ENCODE measurements at places on chromosomes 2 and 18.

DNA sequence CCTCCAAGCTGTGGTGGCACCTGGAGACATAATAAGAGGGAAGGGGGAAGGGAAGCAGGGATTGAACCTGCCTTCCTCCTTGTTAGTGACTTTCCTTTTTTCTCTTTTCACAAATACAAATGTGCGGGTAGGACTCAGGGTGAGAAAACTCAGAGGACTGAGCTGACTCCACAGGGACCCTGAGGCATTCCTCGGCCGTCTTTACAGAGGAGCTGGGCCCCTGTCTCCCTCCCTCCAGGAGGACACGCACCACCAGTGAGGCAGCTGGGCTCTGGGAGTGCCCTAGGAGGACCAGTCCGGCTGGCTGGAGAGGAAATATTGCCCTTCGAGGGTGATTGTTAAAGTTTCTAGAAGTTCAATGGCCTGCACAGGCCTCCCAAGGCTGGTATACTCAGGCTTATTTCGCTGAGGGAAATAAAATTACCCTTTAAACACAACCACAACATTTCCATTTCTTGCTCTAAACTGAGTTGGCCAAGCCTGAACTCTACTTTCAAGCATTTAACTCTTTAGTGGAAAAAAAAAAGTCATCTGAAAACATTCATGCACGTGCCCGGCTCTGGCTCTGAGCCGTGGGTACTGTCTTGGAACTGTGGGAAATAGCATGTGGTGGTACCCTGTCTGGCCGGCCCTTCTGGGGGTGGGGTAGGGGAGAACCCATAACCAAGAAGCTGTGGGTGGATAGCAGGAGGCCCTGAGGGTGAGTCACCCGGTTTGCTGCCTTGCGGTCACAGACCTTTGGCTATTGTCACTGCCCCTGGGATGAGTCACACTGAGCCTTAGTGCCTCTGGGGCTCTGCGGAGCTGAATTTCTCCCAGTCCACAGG is 116.0 kb downstream of the COPS8 start:
- peak; percentile 71 for DNase-seq

DNA sequence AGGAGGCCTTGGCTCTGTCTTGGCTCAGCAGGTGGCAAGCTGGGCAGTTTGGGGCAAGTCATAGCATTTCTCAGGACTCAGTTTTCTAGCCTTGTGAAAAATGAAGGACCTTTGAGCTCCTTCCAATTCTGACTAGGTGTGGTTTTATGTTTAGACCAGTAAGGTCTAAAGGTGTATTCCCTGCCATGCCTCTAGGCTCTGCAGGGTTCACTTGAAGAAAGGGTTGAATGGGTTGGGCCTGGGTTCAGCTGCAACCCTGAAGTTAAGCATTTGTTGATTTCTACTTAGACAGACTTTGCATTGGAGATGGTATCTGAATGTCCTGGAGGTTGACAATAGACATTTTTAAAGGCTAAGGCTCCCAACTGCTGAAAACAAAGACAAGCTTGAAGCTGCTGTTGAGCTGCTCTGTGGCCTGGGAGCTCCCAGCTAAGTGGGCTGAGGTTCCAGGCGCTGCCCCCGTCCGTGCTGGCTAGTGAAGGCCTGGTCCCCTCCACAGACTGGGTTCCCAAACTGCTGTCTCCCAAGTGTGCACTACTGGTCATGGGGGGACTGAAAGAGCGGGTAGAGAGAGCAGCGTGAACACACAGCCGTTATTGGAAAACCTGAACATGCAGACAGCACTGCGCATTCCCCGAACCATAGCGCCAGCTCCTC is 100.7 kb upstream of the SMAD7 start:
- DNase-seq: no peak

GRCh38 chr2:125169764-125170146 is 1144.7 kb downstream of the CNTNAP5 start:
- DNase-seq: no peak

DNA sequence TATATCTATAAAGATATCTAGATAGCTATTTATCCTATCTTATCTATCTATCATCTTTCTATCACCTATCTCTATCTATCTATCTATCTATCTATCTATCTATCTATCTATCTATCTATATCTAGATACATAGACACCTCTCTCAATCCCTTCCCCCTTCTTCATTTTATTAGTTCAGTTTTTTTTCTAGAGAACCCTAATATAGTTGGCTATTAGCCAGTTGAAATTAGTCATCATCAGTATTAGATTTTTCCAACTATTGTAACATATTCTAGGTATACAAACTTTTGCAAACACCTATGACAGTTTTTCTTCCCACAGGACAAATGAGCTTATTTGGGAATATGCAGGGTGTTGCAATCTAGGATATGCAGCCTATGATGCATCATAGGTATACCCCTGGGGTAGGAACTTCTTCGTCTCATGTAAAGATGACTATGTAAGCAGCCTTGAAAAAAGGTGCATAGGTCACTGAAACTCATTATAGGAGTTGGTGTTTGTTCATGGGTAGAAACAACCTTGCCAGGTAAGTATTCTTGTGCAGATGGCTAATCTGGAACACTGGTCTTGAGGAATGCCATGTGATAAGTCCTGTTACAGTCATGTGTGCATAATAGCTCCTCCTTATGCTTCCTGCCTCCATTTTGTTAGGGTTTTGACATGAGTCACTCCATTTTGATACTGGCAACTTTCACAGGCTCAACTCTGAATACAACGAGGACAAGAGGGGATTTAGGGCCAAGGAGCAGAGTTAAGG is 160.7 kb upstream of the ZSWIM2 start:
- DNase-seq: no peak

- no peak for DNase-seq
These were observed 206.5 kb upstream of the AGAP1 start for GRCh38 chr2:235287375-235287733.

DNA sequence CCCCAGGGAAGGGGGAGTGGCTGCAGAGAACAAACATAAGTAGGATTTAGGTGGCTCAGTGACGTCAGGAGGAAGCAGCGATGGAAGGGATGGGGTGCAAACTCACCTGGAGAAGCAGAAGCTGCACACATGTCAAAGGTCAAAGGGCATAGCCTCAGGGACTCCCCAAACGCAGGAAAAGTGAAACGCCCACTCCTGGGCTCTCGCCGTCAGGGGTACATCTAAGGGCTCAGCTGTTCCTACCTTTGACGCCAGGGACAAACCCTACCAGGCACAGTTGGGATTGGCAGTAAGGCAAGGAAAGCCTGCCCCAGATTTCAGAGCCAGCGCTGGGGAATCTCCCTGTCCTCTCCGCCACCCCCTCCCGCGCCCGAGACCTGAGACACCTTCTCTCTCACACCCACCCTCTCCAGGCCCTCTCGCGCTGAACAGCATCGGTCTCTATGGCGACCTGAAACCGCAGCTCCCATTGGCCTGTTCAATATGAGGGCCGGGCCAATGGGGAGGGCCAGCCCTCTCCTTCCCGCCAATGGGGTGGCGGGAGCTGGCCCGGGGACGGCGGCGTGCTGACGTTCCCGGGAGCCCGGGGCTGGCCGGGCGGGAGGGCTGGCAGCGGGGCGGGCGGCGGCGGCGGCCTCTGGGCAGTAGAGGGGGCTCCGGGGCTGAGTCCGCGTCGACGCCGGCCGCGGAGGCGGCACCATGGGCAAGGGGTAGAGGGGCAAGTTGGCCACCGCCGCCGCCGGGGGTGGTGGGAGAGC is at the start of the genes CCDC148 and PKP4:
TSS of gene CCDC148 (minus strand) at position 445 of the 758 bp plus-strand sequence. CDS start at position 131, 314 bp downstream.
TSS of gene PKP4 (plus strand) at position 644 of the 758 bp plus-strand sequence. CDS start 76,233 bp downstream, outside the sequence.
- peak; percentile 59 for DNase-seq

- no peak for DNase-seq
These were observed 21.5 kb upstream of the DYNC2LI1 start for GRCh38 chr2:43752302-43752701.

- no peak for DNase-seq
These were observed 62.0 kb upstream of the ATL2 start for GRCh38 chr2:38438883-38439612.

GRCh38 chr2:62568983-62569837 is 63.2 kb upstream of the TMEM17 start:
- DNase-seq: no peak

- no peak for DNase-seq
These were observed 638.8 kb upstream of the VRK2 start for GRCh38 chr2:57407772-57408201.

DNA sequence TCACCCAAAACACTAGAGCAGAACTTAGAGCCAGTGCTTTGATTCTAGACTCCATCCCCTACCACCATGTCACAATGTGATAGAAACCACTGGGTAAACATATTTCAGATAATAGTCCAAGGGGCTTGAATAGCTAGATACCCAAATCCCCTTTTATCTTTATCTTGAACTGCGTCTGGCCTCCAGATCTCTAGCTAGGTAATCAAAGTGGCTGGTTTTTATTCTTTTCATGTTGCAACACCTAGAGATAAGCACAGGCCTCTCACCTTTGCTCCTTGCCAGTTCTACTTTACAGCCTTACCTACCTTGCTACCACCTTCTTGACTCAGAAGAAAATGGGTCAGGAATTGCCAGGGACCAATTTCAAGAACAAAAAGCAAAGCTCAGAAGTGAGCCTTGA is 171.2 kb downstream of the C1D start:
- no peak for DNase-seq

GRCh38 chr2:230335864-230336506 is 9.0 kb downstream of the SP140L start:
- no peak for DNase-seq

GRCh38 chr18:45090526-45091140 is 409.9 kb downstream of the SETBP1 start:
- DNase-seq: no peak

GRCh38 chr2:142873831-142874287 is 3.6 kb upstream of the KYNU start:
- no peak for DNase-seq

DNA sequence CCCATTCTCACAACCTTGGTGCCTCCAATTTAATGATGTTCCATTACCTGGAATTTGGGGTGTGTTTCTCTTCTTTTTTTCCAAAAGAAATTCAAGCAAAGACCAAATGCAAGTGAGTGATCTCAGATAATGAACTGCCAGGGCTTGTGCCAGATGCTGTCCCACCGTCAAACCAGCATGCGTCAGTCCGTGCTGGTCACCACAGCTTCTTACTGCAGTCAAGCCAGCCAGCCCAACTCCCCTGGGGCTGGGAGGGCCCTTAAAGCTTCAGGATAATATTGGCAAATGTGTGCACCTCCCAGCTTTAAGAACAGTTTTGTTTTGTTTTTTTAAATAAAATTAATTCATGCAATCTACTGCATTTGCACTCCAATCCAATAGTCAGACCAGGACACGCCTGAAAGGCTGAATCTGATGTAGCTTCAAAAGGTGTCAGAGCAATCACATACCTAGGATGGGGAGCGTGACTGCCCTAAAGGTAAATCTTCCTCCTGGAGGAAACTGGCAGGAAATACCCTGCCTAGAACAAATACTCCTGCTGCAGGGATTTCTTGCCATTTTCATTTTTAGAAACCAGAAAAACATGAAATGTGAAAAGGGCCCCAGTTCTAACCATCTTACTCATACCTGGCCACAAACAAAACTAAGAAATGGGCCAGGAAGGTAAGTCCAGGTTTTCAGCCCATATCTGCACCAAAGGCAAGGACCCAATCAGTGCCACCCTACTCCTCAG is 26.8 kb upstream of the SP3 start:
- no peak for DNase-seq

DNA sequence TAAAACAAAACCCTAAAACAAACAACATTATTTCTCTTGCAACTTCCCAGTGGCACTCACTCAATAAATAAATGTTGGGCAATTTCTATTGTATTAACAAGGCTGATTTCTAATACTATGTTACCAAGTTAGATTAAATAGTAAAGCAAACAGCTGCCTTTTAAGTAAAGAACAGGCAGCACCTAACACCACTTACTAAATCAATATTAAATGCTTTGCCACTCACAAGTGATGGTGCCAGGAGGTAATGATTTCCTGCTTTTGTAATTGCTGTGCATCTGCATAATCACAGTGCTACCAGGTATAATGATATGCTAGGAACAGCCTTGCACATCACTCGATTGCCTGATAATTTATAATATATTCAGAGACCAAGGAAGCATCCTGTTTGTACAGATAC is 276.5 kb downstream of the NBAS start:
- no peak for DNase-seq

DNA sequence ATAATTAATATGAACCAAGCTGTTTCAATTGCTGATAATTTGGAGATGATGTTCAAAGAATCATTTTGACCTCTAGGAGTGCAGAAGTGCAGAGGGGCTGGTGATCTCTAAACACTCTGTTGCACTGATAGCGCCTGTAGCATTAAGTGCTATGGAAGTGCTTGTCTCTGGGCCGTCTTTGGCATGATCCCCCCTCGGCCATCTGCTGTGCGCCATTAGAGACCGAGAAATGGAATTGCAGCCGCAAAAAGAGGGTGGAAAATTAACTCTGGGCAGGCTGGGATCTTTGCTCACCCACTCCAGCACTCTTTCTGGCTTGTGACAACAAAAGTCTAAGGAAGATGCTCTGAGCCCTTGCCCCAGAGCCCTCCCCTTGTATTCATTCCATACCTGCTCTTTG is 23.4 kb downstream of the AKAIN1 start:
- no peak for DNase-seq

DNA sequence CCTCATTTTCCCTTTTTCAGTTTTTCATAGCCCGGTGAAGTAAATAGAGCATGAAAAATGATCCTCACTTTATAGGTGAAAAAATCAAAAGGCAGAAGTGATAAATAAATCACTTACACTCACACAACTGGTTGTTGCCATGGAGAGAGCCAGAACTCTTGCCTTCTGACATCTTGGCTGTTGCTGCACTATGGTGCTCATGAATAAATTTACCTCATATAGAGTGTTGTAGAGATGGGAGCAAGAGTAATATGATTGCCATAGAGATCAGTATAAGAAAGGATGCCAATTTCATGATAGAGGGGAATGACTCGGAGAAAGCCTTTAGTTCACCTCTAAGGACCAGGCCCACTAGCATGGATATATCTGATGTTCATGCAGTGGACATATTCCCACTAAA is 82.5 kb upstream of the TMEM178A start:
- DNase-seq: no peak

DNA sequence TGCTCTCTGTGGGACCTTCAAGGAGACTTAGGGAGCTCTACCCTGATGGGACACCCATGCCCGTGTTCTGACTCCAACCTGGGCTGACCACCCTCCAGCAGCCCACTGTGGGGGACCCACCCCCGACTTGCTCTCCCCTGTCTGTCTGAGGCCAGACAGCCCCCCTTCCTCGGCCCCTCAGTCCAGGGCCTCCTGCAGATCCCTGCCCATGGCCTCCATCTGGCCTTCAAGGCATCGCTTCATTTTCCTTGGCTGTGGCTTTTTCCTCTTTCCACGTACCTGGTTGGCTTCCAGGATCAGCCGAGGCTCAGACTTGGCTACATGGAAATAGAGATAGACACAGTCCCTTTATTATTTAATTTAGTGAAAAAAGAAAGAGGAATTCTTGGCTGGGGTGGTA is 290.0 kb downstream of the CYP26B1 start:
- no peak for DNase-seq
